ENCODE measurements at places on chromosomes 16 and 17. TPM values are rescaled to one million over a fixed set of nuclear protein-coding genes. Genes with fewer than 3 reads are reported as not detected.

DNA sequence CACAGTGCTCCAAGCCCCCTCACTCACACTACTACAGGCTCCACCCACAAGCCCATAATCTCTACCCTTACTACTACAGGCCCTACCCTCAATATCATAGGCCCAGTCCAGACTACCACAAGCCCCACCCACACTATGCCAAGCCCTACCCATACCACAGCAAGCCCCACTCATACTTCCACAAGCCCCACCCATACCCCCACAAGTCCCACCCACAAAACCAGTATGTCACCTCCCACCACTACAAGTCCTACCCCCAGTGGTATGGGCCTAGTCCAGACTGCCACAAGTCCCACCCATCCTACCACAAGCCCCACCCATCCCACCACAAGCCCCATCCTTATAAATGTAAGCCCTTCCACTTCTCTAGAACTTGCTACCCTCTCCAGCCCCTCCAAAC is 13.8 kb downstream of the RIPOR1 start:
- DNase-seq, result no peak

DNA sequence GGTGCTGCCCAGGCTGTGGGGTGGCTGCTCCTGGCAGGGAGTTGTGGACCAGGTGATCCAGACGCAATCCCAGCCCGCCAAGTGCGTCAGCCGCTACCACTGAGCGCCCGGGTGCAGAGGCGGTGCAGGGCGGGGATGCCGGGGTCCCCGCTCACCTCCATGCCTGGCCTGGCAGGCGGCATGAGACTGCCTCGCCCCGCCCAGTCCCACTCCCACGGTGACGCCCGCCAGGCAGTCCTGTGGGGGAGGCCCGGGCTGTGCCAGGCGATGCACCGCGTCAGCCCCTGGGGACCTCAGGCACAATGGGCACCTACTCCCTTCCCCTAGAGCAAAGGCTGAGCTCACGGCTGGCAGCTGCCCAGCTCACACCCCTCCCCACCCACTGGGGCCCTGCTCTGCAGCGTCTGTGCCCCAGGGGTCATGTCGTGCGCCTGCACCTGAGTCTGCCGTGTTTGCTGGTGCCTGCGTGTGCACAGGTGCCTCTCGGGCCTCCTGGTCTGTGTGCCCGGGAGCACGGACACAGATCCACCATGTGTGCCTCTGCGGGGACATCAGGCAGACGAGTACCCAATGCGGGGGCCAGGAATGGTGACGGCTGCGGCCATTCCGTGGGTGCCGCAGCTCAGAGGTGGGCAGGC is 5.3 kb downstream of the RPUSD1 start:
- no peak for DNase-seq

DNA sequence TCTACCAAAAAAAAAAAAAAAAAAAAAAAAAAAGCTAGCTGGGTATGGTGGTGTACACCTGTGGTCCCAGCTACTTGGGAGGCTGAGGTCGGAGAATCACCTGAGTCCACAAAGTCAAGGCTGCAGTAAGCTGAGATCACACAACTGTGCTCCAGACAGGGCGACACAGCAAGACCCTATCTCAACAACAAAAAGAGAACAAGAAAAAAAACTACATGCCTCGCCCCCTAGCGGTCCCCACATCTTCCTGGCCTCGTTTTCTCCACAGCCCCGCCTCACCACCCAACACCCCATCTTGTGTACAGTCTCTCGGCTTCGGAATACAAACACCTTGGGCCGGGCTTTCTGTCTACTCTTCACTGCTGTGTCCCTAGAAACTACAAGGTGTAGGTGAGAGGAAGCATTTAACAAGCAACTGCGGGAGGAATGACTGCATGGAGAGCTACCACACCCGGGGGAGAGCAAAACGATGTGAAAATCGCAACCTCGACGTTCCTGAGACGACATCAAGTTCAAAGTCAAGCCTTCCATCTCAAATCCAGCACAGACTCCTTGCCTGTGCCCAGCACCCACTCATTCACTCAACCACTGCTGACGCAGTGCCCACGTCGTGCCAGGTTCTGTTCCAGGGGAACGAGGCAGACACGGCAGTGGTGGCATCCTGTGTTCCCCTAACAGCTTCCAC is 9.0 kb downstream of the NTAN1 start:
- no peak for DNase-seq

DNA sequence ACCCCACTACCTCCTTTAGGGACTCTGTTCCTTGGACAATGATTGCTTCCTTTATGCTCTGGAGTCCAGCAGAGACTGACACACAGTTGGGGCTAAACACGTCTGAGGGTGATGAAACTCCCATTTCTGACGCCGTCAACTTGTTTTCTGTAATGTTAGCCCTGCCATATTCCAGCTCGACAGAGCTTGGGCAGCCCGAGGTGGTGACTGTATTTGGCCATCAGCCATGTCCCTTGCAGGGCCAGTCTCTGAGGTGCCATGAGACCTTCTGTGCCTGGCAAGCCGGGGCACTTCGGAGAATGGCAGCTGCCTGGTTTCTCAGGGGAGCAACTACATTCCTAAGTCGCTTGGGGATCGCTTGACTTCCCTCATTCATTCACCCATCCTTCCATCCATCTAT is 278.9 kb upstream of the TNRC6C start:
- DNase-seq, result no peak

GRCh38 chr16:85667261-85667660 is 21.5 kb downstream of the GINS2 start:
- DNase-seq, result no peak

GRCh38 chr17:4604111-4604644 is 19.8 kb downstream of the SMTNL2 start:
- peak; percentile 95 for DNase-seq

DNA sequence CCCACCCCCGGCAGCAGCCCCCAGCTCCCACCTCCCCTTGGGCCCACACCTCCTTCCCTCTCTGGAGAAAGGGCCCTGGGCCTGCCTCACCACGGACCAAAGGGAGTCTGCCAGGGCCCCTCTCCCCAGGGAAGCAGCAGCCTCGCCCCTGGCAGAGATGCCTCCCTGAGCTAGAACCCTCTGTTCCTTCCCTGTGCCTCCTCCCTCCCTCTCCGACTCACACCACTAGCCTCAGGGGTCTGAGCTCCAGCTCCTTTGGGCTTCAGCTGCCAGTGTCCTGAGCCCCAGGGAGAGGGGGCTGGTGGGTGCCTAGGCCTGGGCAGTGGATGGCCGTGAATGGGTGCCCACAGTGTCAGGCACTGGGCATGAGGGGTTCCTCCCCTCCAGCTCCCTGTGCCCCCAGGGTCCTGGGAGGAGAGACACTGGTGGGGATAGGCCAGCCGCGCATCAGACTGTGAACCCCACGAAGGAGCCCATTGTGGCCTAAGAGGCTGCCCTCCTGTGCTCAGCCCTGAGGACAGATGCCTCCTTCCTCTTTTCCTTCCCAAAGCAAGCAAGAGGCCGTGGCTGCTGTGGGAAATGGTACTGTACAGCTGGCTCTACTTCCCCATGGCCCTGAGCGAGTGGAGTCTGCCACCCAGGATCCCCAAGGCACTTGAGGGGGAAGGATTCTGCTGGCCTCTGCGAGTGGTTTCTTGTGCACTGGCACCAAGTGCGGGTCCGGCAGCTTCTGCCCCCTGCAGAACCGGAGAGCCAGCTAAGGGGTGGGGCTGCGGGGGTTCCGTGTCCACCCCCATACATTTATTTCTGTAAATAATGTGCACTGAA is 20.7 kb downstream of the MMP15 start:
- no peak for DNase-seq

DNA sequence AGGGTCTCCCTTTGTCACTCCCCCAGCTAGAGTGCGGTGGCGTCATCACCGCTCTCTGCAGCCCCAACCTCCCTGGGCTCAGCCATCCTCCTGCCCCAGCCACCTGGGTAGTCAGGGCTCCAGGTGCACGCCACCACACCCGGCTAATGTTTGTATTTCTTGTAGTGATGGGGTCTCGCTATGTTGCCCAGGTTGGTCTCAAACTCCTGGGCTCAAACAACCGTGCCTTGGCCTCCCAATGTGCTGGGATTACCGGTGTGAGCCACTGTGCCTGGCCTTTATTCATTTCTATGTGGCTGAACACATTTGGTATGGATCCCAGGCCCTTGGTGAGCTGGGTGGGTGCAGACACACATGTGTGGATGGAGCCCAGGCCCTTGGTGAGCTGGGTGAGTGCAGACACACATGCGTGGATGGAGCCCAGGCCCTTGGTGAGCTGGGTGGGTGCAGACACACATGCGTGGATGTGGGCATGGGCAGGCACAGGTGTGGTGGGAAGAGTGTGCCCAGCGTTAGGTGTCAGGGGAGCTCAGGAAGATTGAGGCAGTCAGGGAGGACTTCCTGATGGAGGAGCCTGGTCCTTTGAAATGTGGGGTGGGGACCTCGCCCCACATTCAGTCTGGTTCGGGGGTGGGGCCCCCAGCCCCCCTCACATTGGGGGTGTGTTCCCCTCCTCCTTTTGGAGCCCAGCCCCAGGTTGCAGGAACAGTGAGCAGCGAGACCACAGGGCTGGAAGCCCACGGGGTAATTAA is 37.1 kb downstream of the SOX8 start:
- DNase-seq, result no peak

DNA sequence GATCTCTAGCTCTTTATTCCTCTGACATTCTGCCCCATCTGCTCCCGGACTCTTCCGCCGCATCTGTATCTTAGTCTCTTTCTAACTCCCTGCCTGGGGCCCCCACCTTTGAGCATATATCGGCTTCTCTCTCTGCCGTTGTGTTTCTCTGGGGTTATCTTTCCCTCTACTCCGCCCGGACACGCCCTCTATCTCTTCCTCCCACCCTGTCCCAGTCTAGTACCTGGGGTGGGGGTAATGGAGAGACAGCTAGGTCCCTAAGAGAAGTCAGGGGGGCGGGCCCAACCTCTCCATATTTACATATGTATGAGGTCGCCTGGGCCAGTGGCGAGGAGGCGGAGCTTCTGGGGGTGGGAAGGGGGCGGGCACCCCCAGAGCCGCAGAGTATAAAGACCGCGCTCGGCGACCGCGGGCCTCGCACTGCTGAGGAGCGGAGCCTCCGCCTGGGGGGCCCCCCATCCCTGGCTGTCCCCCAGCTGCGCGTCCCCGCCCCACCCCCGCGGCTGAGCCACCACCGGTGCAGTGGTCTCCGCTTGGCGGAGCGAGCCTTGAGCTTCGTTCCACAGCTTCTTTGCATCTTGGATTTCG is at the start of gene ATP1B2:
Gene ATP1B2 (plus strand): TSS at position 418 of the 588 bp plus-strand sequence. CDS start 593 bp downstream, outside the sequence.
- DNase-seq, result peak; percentile 83

GRCh38 chr16:6958184-6958583 is 374.5 kb upstream of the RBFOX1 start:
- DNase-seq, result no peak

GRCh38 chr16:14056970-14057369 is 14.1 kb upstream of the MRTFB start:
- no peak for DNase-seq

GRCh38 chr17:76883744-76884525 is 15.7 kb downstream of the MGAT5B start:
- no peak for DNase-seq

DNA sequence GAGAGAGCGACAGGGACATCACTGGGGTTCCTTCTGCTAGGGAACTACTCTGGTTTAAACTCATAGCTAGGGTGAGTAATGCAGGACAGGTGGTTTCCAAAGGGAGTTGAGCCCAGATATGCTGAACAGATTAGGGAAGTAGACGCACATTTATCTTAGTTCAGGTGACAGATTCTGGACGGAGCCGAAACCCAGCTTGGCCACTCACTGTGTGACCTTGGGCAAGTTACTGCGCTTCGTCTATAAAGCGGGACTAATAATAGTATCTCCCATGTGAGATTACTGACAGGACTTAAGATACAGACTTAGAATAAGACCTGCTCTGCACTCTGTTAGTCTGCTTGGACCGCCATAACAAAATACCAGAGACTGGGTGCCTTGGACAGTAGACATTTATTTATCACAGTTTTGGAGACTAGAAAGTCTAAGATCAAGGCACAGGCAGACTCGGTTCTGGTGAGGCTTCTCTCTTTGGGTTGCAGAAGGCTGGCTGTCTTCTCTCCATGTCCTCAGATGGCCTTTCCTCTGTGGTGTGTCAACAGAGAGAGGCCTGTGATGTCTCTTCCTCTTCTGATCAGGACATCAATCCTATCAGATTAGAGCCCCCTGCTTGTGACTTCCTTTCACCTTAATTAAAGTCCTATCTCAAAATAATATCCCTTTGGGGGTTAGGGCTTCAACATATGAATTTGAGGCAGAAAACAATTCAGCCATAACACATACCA is 12.1 kb downstream of the SCNN1G start:
- DNase-seq, result no peak

GRCh38 chr17:7886227-7887037 is 2.2 kb upstream of the CHD3 start:
- peak; percentile 60 for DNase-seq

DNA sequence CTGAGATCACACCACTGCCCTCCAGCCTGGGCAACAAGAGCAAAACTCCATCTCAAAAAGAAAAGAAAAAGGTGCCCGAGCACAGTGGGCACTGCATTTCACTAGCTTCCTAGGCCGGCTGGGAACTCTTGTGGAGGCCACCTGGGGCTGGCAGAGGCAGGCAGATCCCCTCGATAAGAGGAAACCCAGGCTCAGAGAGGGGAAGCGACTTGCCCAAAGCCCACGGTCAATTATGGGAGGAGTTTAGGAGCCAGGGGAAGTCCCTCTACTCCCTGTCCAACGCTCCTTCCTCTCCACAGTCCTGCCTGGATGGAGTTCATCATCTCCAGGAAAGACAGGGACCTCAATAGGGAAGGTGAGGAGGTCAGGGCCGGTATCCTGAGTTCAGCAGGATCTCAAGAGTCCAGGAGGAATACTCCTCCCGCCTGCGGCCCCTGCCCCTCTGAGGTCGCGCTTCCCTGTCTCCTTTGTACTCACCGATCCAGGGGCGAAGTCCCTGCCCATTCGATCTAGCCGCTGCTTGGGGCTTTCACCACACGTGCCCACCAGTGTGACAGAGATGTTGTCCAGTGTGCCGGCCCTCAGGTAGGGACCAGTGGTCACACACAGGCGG is 841 bp downstream of the ALOXE3 start:
- DNase-seq, result no peak

- DNase-seq, result no peak
Measured at GRCh38 chr16:85227084-85227945, 115.0 kb upstream of the CIBAR2 start.

- no peak for DNase-seq
Measured at GRCh38 chr16:78638371-78638770, 538.9 kb downstream of the WWOX start.

KRTAP3-3 gene
- not detected for total RNA-seq

CD7 gene
- 2.9 TPM for total RNA-seq

TNFSF12 gene
- total RNA-seq, result 14.9 TPM

COX6A2 gene
- total RNA-seq, result not detected

ZC3H7A gene
- total RNA-seq, result 61.2 TPM

SP6 gene
- 2.2 TPM for total RNA-seq

NPIPB6 gene
- not detected for total RNA-seq

CNTNAP4 gene
- total RNA-seq, result 7.0 TPM

All from umbilical cord (tissue), 2 donors.